CD4-positive, alpha-beta T cell treated with Interleukin-17A for 1 hour (primary cell): ENCODE measurements at places on chromosomes 16 and 17.

GRCh38 chr16:61987474-61988012 lies 48.7 kb downstream of the CDH8 start:
- no peak for DNase-seq

- DNase-seq = no peak
These were observed 55.7 kb upstream of the CNEP1R1 start for GRCh38 chr16:49969091-49970030.

DNA sequence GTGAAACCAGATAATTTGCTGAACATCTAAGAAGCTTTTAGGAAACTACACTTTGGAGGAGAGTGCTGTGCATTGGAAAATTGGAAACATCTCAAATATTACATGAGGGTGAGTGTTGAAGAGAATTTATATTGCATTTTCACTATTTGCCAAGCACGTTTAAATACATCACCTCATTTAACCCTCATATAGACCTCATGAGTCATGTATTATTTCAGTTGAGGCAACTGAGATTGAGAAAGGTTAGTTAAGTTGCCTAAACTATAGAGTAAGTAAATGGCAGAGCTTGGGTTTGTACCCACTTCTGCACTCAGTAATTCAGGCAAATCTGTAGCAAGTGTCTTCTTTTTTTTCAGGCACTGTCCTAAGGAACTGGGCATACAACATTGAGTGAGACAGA lies 3.7 kb upstream of the NLK start:
- no peak for DNase-seq

GRCh38 chr16:2458887-2459646 lies 842 bp upstream of the TEDC2 start:
- DNase-seq = no peak

- DNase-seq = no peak
These were observed 129.1 kb downstream of the AIPL1 start for GRCh38 chr17:6305613-6306360.

DNA sequence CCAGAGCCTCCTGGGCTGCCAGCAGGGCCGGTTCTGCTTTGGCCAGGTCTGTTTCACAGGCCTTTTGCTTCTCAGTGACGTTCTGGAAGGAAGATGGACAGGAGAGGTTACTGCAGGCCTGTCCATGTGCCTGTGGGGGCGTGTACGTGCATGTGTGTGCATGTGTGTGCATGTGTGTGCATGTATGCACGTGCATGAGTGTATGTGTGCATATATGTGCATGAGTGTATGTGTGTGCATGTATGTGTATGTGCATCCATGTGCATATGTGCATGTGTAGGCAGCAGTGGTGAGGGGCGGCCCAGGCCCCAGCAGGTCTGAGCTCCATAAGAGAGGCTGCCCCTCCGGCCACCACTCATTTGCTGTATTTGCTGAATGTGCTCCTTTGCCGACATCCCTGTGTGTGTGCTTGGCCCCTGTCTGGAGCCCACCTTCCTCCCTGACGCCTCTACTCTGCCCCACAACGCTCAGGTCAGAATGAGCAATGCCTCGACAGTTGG lies 81.8 kb downstream of the PGS1 start:
- DNase-seq = no peak

GRCh38 chr17:689556-690275 lies 24.9 kb downstream of the VPS53 start:
- DNase-seq = no peak
